ENCODE measurements at places on chromosomes 11 and 22.
A peak's percentile ranks its signal among the peaks of the same experiment; 100 is the strongest.

GRCh38 chr22:30602049-30602448 lies 4.9 kb upstream of the TCN2 start:
- peak; percentile 43 for DNase-seq

- DNase-seq: no peak
Measured at GRCh38 chr11:2138431-2139122, 612 bp downstream of the IGF2 start.

GRCh38 chr11:126098204-126098769 lies 35.6 kb upstream of the CDON start:
- DNase-seq: no peak

- no peak for DNase-seq
Measured at GRCh38 chr11:44300844-44301563, 8.9 kb downstream of the ALX4 start.

GRCh38 chr11:22432291-22433093 lies 94.3 kb downstream of the SLC17A6 start:
- peak; percentile 24 for DNase-seq

- peak; percentile 47 for DNase-seq
Measured at GRCh38 chr11:662689-663274, 25.7 kb downstream of the DRD4 start.

DNA sequence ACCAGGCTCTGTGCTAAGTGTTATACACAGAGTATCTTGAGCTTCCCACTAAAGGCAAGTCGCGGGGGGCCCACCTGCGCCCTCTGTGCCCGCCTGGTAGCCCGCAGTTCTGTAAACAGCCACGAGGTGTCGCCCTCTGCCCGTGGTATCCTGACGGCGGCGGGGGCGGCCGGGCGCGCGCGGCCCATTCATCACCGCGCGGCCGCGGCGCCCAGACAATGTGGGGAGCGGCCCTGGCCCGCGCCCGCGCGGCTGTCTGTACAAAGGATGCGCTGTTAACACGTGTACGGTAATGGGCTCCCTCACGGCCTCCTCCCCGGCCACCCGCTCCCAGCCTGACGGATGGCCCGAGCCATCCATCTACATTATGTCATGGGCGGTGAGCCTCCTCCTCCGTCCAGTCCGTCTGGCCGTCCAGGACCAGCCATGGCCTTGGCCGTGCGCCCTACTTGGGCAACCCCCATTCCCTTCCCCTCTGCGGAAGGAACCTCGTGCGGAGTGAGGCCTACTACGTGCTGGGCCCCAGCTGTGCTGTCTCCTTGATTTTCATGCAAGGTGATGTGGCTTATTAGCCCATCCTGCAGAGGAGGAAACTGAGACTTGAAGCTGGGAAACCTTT lies 99.4 kb downstream of the MIAT start:
- peak; percentile 36 for DNase-seq
